Caco-2 (cell line): ENCODE measurements at places on chromosomes 2 and 18. TPM values are rescaled to one million over a fixed set of nuclear protein-coding genes. Genes with fewer than 3 reads are reported as not detected.

- no peak overlapping the region for H3K27ac ChIP-seq
- H3K27me3 ChIP-seq = no peaks in the 10 kb centered on the region
- no peaks in the 10 kb centered on the region for H3K4me1 ChIP-seq
- no peaks in the 10 kb centered on the region for H3K36me3 ChIP-seq
- DNase-seq = no peak
These were observed 79.4 kb downstream of the MYCN start for GRCh38 chr2:16019617-16020351.

GRCh38 chr2:121944072-121944831 is 188.8 kb downstream of the TSN start:
- no peaks in the 10 kb centered on the region for H3K4me1 ChIP-seq
- H3K4me3 ChIP-seq = no peak overlapping the region
- H3K27ac ChIP-seq = no peak overlapping the region
- no peaks in the 10 kb centered on the region; the same call in 1 of the 2 replicates for H3K27me3 ChIP-seq
- no peaks in the 10 kb centered on the region for H3K36me3 ChIP-seq

- no peak overlapping the region for H3K4me3 ChIP-seq
- H3K27ac ChIP-seq = no peak overlapping the region
- no peaks in the 10 kb centered on the region for H3K4me1 ChIP-seq
- no peak for DNase-seq
These were observed 92.3 kb downstream of the MYT1L start for GRCh38 chr2:2238726-2239269.

The IL36A gene
- total RNA-seq = not detected in 2 replicates

DNA sequence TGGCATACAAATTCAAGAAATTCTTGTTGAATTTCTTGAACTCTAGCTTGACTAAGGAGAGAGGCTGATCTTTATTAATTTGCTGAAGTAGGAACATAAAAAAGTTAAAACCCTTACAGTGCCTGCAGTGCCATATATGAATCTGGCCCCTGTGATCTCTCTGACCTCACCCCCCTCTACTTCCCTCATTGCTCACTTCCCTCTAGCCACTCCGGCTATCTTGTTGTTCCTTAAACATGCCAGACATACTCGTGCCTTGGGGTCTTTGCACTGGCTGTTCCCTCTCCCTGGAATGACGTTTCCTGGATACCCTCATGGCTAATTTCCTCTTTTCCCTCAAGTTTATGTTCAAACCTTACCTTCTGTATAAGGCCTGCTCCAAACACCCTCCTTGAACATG is 246.3 kb upstream of the SIX2 start:
- no peak overlapping the region for H3K4me3 ChIP-seq
- DNase-seq = no peak
- no peaks in the 10 kb centered on the region for H3K36me3 ChIP-seq
- peaks cover 7% of the 10 kb centered on the region for H3K4me1 ChIP-seq
- H3K27me3 ChIP-seq = no peaks in the 10 kb centered on the region

DNA sequence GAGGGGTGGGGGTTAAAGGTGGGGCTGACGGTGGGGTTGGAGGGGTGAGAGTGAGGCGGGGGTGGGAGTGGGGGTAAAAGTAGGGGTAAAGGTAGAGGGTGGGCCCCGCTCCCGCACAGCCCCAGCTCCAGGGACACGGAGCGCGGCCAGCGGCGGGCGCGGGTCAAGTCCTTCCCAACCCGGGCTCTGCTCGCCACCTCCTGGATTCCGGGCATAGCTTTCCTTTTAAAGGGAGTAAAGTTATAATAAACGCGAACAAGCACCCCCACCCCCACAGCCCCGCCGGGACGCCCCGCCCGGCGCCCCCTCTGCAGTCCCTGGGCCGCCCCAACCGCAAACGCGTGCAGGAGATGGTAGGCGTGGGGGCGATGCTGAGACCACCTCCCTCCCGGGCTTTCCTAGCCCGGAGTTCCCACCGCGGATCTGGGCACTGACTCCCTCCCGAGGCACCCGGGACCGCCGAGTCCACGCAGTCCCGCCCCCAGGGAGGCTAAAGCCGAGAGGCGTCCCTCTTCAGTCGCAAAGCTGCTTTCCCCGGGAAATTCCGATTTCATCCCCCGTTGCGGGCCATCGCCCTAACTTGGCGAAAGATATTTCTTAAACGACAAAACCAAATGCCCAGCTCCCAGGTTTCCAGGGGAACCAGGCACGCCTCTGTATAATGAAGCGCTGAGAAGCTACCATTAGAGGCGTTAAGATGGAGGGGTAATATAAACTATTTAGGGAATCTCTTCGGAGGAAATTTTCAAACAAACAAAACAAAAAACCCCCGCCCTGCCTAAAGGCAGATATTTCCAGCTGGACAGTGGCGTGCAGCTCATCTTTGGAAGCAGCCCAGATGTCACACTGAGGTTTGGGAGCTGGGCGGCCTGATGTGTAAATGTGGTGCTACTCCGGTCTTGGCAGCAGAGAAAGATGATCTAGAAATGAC is at the start of gene LIMS2:
TSS of gene LIMS2 (minus strand) at position 200 of the 931 bp plus-strand sequence. CDS start 506 bp downstream, outside the sequence.
- no peaks in the 10 kb centered on the region for H3K36me3 ChIP-seq
- H3K27ac ChIP-seq = no peak within 1 kb of the TSS
- peaks cover 1% of the 10 kb centered on the region; the same call in 1 of the 2 replicates for H3K27me3 ChIP-seq
- peak; percentile 67 for DNase-seq
- H3K4me1 ChIP-seq = peaks cover 6% of the 10 kb centered on the region; the same call in 1 of the 2 replicates

GRCh38 chr2:37020887-37021796 is 54.8 kb upstream of the STRN start:
- no peak overlapping the region for H3K27ac ChIP-seq
- no peak for DNase-seq
- H3K36me3 ChIP-seq = no peaks in the 10 kb centered on the region
- no peaks in the 10 kb centered on the region for H3K27me3 ChIP-seq

- no peaks in the 10 kb centered on the region for H3K27me3 ChIP-seq
- DNase-seq = no peak
- peak overlapping the region; percentile 25 for H3K27ac ChIP-seq
- H3K36me3 ChIP-seq = peaks cover 4% of the 10 kb centered on the region; the same call in 1 of the 2 replicates
- no peak overlapping the region for H3K4me3 ChIP-seq
These were observed 162.7 kb downstream of the PKP4 start for GRCh38 chr2:158619496-158619895.

DNA sequence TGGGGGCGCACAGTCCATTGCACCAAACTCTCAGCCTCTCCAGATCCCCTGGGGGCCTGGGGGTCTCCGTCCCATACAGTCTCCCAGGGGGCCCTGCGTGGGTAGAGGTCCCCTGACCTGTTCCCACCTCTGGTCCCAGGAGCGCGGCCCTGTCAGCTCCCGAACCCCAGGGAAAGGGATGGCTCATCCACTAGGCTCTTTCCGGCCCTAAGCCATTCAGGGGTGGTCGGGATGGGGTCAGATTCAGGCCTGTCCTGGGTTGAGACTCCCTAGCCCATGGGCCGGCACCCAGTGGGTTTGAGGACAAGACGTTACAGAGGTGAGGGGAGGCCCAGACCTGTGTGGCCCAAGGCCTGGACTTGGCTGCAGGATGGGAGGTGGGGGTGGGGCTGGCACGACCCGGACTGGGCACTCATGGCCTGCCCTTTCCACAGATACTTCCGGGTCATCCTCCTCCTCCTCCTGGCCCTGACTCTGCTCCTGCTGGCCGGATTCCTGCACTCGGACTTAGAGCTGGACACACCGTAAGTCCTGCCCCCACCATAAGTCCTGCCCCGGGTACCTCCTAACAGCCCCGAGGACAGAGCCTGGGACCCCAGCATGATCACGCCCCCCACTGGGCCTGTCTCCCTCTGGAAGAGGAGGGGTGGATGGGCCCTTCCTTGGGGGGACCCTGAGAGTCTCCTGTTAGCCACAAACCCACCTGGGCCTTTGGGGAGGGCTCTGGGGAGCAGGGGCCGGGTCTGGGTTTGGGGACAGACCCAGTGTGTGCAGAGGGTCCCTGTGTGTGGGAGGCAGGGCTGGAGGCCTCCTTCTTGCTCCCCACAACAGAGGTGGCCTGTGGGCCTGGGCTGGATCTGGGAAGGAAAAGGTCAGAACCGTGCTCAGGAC is 10.1 kb upstream of the NEU4 start:
- DNase-seq = peak; percentile 15
- no peak overlapping the region for H3K27ac ChIP-seq
- no peaks in the 10 kb centered on the region for H3K36me3 ChIP-seq
- peaks cover 19% of the 10 kb centered on the region for H3K4me1 ChIP-seq
- no peaks in the 10 kb centered on the region for H3K27me3 ChIP-seq

The CDK5R2 gene
- 0.18 and 0.21 TPM in 2 replicates for total RNA-seq

GRCh38 chr2:88601286-88601685 is 26.0 kb downstream of the EIF2AK3 start:
- DNase-seq = no peak
- H3K27ac ChIP-seq = peak overlapping the region; percentile 19
- no peaks in the 10 kb centered on the region for H3K36me3 ChIP-seq
- H3K4me1 ChIP-seq = peaks cover 23% of the 10 kb centered on the region

- no peak overlapping the region for H3K27ac ChIP-seq
- no peaks in the 10 kb centered on the region for H3K27me3 ChIP-seq
- H3K4me1 ChIP-seq = no peaks in the 10 kb centered on the region; the same call in 1 of the 2 replicates
- no peaks in the 10 kb centered on the region for H3K36me3 ChIP-seq
- no peak overlapping the region for H3K4me3 ChIP-seq
- DNase-seq = peak; percentile 61
These were observed 18.9 kb downstream of the TTR start for GRCh38 chr18:31610286-31611205.

The FAM237A gene
- not detected in 2 replicates for total RNA-seq

GRCh38 chr2:71889759-71890684 is 257.6 kb downstream of the CYP26B1 start:
- H3K27me3 ChIP-seq = no peaks in the 10 kb centered on the region; the same call in 1 of the 2 replicates
- no peaks in the 10 kb centered on the region for H3K36me3 ChIP-seq
- no peak overlapping the region for H3K27ac ChIP-seq
- H3K4me1 ChIP-seq = no peaks in the 10 kb centered on the region

DNA sequence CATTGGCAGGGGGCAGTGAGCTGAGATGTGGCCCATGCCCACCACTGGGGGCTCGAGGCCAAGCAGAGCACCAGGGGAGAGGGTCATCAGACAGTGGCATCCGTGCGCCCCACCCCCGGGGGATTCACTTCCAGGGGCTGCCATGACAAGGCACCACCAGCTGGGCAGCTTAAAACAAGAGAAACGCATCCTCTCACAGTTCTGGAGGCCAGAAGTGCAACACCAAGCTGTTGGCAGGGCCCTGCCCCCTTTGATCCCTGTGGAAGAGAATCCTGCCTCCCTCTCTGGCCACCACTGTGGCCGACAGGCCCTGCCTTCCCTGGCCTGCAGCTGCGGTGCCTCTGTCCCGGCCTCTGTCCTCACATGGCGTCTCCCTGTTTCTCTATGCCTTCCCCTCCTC is 187.7 kb upstream of the ID2 start:
- H3K27ac ChIP-seq = no peak overlapping the region
- no peak overlapping the region for H3K4me3 ChIP-seq
- no peaks in the 10 kb centered on the region for H3K27me3 ChIP-seq
- peaks cover 10% of the 10 kb centered on the region for H3K4me1 ChIP-seq
- H3K36me3 ChIP-seq = no peaks in the 10 kb centered on the region

DNA sequence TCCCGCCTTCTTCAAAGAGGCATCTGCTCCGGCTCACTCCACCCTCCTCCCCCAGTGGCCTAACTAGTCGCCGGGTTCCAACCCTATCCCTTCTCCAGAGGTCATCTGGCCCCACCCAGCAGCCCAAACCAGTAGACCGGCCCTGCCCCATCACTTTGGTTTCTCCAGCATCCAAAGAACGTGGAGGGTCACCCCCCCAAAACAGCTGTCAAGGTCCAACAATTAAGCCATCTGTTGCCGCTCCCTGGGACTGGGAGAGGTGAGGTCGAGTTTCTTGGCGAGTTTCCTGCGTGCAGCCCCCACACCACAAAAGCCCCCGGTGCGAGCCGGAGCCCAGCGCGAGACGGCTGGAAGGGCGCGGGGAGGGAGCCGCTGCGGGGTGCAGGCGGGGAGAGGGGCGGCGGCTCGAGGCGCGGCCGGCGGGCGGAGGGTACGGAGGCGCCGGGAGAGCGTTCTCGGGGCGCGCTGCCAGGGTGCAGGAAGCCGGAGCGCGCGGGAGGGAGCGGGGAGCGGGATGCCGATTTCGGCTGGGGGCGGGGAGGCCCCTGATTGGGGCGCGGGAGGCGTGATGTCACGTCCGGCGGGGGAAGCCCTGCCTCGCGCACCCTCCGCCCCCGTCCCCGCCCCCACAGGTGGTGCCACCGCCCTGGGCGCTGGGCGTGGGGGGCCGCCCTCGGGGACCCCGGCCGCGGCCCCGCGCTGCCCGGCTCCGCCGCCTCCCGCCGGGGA is 571 bp upstream of the GPC1 start:
- no peak overlapping the region for H3K27ac ChIP-seq
- H3K4me1 ChIP-seq = peaks cover 9% of the 10 kb centered on the region; the same call in 1 of the 2 replicates
- H3K4me3 ChIP-seq = peak overlapping the region; percentile 64
- DNase-seq = peak; percentile 90
- H3K27me3 ChIP-seq = no peaks in the 10 kb centered on the region

The CCBE1 gene
- total RNA-seq = 0.09 and 0.44 TPM in 2 replicates
